Progenitor cell of endocrine pancreas (in vitro differentiated cells): ENCODE measurements at places on chromosomes 5 and 9.

- DNase-seq: no peak
Observed at GRCh38 chr9:134914501-134914834, 3.2 kb downstream of the FCN1 start.

GRCh38 chr5:102911973-102912372, 156.9 kb downstream of the PAM start:
- DNase-seq: no peak

DNA sequence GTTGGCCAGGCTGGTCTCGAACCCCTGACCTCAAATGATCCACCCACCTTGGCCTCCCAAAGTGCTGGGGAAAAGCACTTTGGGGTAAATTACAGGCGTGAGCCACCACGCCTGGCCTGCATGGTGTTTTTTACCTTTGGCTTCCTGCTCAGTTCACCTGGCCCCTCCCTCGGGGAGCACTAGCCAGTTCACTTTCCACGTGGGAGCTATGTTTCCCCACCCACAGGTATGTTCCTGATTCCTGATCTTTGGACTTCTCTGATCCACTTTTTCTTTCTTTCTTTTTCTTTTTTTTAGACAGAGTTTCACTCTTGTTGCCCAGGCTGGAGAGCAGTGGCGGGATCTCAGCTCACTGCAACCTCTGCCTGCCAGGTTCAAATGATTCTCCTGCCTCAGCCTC, 15.8 kb downstream of the DAB2IP start:
- DNase-seq: no peak

DNA sequence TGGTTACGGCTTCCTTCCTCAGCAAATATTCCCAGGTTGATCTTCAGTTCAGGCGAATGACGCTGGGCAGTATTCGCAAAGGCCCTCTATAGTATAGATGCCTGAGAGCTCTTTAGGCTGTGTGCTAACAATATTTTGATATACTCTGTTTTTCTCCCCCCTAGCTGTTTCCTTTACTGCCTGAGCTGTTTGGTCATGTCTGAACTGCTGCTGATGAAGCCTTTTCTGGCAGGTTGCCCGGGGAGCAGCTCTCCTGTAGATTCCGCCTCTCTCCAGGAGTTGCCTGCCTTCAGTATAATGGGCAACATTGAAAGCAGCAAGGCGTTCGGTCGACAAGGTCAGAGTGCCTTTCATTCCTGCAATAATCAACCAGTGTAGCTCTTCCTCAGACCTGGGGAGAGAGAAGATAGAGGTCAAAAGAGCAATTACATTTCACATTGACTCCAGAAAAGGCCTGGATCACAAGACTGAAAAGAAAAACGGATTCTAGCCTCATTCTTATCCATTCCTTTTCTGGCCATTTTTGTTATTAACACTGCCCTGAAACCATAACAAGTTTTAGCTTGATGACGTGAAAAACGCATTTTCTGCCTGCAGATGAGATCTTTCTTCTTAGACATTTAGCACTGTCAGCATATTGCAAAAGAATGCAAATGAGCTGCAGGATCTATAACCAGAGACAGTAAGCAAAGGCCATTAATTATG, 60.1 kb upstream of the ZNF608 start:
- no peak for DNase-seq

GRCh38 chr9:137034709-137035506, 3.0 kb upstream of the FUT7 start:
- DNase-seq: peak; percentile 75
